HuH-7.5 (cell line): ENCODE measurements at places on chromosomes 16 and 17.

DNA sequence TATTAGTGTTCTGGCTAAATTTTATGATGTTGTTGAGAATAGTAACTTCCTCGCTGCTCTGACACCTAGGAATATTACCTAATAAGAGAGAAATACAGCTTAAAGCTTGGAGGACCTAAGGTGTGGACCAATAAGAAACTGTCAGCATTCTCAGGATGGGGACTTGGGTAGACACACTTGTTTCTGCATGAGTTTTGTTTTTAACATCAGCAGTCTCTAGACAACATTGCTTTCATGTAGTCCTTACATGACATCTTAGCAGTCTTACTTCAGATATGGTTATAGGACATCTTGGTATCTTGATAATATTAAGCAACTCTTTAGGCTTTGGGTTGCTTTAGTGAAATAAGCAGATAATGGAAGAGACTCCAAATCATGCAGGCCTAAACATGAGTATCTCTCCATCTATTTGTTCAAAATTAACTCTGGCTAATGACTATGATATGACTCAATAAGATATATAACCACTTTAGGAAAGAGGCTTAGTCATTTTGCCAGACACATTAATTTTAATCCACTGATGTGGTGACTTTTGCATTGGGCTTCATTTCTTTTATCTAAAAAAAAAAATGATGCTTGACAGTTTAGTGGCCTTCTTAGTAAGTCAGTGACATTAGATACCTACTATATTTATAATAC is 84.5 kb downstream of the WNT3 start:
- no peak for DNase-seq

GRCh38 chr17:71023249-71024030 is 854.1 kb downstream of the KCNJ2 start:
- DNase-seq: no peak

DNA sequence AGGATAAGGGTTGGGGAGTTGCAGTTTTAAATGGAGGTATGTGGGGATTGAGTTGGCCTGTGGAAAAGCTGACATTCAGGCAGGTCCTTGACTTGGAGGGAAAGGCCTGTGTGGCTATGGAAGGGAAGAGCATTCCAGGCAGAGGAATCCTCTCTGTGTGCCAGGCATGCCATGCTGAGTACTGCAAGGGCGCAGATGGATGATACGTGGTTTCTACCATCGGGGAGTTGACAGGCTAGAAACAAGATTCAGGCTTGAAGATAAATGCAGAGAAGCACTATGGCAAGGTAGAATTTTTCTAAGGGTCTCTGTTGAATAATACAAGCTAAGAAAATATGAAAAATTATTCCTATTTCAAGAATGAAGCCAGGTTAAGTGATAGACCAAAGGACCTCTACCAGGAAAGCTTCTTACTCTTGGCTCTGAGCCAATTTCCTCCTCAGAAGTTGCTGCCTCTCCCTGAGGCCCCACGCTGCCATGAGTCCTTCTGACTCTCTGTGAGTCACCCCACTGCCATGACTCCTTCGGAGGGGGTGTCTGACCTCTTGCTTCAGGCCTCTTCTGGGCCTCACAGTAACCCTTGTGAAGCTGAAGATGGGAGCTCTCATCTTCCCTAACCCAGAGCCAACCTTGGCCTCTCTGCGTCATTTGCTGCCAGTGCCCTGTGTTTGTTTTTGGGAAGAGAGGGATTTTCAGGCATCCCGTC is 75.8 kb downstream of the WNT3 start:
- DNase-seq: no peak

DNA sequence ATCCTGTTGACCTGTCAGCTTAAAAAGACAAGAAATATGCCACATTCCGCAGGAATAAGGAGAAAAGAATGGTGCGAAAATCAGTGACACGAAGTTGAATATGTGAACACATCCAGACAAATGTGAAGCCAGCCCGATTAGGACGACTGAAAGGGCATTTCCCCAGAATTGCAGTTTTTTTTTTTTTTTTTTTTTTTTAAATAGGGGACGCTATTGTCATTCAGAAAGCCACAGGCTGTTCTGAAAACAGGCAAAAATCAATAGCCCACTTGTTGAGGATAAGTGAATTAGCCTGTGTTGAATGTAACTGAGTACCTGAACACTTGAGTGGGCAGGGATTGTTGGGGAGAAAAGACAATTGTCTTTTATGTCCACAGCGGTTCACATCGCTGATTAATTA is 507.1 kb downstream of the WWOX start:
- no peak for DNase-seq

- no peak for DNase-seq
These were observed 78.4 kb upstream of the MED9 start for GRCh38 chr17:17398188-17398942.

GRCh38 chr16:85335584-85336491 is 223.6 kb upstream of the CIBAR2 start:
- DNase-seq: no peak

DNA sequence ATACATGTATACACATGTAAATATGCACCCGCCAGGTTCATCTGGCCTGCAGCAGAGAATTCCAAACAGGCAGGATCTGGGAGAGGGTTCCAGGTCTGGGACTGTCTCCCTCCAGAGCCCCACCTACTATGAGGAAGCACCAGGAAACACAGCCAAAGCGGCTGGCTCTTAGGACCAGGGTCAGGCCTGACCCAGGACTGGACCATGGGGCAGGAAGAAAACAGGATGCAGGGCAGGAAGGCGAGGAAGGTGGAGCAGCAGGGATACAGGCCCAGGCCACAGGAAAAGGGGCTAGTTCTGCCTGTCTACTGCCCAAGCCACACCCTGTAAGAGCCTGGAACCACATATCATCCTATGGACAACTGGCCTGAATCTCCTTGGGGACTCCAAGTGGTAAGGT is 2.2 kb downstream of the HID1 start:
- DNase-seq: no peak

GRCh38 chr16:4677390-4677789 is 16.0 kb upstream of the NUDT16L1 start:
- DNase-seq: no peak

- DNase-seq: no peak
These were observed 25.5 kb downstream of the GP2 start for GRCh38 chr16:20301840-20302239.

- DNase-seq: no peak
These were observed 65.8 kb downstream of the TBC1D16 start for GRCh38 chr17:79969906-79970305.
